Activated naive CD4-positive, alpha-beta T cell treated with anti-CD3 and anti-CD28 coated beads, Interleukin-2, amount 50 U/mL, for 16 hours (primary cell): ENCODE measurements at places on chromosomes 2 and 18.

GRCh38 chr2:8453904-8454302 lies 228.0 kb upstream of the ID2 start:
- DNase-seq, result no peak

DNA sequence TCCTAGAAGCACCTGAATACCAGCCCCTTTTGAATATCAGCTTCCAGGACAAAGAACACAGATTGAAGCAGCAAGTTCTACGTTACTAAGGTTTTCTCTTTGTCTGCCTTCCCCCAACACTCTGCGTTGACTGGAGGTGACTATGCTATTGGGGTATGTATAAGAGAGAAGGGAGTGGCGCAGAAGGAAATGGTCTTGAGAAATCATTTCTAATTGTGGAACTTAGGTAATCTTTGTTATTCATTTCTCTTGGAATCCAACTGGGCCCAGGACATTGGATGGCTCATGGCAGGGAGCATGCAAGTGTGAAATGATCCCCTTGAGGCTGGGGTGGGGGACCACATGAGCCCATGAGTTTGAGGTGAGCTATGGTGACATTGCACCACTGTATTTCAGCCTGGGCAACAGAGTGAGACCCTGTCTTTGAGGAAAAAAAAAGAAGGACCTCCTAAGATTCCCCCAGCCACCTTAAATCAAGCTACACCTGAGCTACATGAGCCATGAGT lies 29.7 kb downstream of the XDH start:
- DNase-seq, result no peak

DNA sequence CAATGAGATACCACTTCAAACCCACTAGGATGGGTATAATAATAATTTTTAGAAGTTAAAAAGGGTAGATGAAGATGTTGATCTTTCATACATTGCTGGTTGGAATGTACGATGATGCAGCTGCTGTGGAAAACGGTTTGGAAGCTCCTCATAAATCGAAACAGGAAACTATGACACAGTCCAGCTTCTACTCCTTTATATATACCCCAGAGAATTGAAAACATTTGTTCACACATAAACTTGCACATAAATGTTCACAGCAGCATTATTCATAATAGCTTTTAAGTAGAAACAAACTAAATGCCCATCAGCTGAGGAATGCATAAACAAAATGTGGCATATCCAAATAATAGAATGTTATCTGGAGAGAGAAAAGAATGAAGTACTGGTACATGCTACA lies 95.0 kb downstream of the STRADB start:
- no peak for DNase-seq

DNA sequence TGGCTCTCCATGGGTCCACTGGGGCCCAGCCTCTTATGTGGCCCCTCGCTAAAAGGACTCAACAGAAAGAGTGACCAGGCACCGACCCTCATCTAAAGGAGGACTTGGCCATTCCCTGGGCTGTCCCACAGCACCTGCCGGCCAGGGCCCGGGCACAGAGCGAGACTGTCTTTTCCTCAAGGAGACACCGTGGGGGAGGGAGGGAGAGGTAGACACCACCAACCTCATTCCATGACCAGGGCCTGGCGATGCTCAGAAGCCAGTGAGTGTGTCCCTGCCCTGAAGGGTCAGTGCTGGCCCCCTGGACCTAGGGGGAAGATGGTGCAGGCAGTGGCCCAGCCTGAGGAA lies 39.8 kb upstream of the ALPP start:
- DNase-seq, result peak; percentile 4

DNA sequence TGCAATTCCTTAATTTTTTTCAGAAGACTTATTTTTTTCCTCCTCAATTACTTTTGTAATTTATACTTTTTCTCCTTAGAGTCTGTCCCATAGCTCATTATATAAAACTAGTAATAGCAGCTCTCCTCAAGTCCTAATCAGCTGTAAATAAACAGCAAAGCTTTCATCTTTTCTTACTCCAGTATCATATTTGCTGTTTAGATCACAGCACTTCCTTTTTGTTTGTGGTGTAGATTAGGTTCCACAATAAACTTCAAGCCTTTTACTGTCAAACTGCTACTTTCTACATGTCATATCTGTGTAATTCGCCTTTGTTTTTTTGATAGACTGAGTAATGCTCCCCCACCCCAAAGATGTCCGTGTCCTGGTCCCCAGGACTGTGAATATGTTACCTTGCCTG lies 25.5 kb downstream of the GCG start:
- DNase-seq, result no peak

DNA sequence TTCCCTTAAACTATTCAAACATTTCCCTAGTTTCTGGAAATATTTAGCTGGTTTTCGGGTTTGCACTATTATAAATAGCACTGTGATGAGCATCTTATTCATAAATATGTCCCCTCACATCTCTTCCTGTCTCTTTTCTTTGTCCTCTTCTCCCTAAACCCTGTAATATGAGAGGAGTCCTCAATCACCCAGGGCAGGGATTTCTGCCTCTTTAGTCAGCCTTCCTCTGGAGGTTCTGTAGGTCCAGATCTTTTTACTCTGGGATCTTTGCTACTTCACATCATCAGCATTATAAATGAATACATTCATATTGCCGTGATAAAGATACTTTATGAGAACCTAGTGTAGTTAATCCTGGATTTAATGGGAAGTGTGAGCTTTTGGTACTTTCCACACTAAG lies 87.9 kb upstream of the TTN start:
- no peak for DNase-seq

GRCh38 chr2:59440491-59440890 lies 1113.0 kb downstream of the BCL11A start:
- no peak for DNase-seq

- no peak for DNase-seq
These were observed 21.0 kb downstream of the MROH2A start for GRCh38 chr2:233799087-233799665.

DNA sequence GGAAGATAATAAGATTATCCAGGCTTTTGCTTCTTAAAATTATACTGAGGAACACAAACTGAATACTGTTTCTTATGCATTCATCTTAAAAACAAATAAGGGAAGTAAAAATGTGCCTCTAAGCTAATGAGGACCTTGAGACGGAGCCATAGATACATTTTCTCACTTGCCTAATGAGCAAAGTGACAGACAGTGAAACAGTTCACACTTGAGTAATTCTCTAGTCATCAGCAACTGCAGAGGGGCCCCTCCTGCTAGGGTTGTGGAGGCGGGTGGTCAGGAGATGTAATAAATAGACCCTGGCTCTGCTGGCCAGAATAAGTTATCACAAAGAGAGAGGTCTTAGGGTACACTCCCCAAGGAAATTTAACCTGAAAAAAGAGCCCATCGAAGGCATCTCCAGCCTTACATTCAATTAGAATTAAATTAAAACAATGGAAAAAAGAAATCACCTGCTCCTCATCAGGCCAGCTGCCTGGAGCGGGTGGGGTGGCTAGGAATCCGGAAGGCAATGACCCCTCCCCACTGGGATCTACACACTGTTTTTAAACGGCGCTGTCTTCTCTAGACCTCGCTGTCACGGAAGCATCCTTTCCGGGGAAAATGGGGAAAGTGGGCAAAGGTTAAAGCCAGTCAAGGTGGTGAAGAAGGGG lies 32.6 kb upstream of the INSIG2 start:
- DNase-seq, result no peak
